ENCODE measurements at places on chromosomes 12 and 14.

GRCh38 chr12:57850854-57851430 lies 4.4 kb upstream of the CTDSP2 start:
- H3K4me3 ChIP-seq = no peak overlapping the region
- no peaks in the 10 kb centered on the region for H3K27me3 ChIP-seq
- no peak for DNase-seq
- no peaks in the 10 kb centered on the region for H3K4me1 ChIP-seq
- H3K36me3 ChIP-seq = no peaks in the 10 kb centered on the region

- H3K4me3 ChIP-seq = no peak overlapping the region
- no peak for DNase-seq
- no peak overlapping the region for H3K27ac ChIP-seq
- no peaks in the 10 kb centered on the region for H3K4me1 ChIP-seq
Measured at GRCh38 chr12:117159674-117160073, 30.6 kb downstream of the FBXO21 start.

DNA sequence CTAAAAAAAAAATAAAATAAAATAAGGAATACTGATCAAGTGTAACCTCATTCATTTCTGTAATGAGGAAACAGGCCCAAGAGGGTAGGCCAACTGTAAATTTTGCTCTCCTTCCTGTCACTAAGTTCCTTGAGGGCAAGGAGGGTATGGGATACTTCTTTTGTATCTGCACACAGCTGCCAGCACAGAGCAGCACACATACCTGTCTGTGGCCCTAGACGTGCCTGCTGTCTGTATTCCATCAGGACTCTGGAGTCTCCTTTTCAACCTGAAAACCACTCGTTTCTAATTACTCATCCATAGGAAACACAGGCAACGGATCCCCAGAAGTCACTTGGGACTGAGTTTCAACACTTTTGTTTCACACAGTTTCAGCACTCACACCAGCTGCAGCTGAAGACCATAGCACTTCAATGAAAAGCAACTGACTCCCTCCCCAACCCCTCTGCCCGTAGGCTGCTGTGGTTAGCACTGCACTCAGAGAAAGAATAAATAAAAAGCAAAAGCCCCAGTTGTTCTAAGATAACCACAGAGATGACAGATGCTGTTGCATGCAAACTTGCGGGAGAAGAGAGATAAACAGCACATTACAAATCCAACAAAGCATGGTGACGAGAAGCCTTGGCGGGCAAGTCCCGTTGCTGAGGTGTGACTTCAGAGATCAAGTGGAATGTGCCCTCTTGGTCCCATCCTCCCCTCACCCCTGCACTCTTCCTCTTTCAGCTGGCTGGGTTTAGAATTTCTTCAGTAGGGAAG lies 24.9 kb downstream of the CRACR2A start:
- H3K4me3 ChIP-seq = no peak overlapping the region
- no peak overlapping the region for H3K27ac ChIP-seq
- no peak for DNase-seq
- H3K27me3 ChIP-seq = no peaks in the 10 kb centered on the region
- no peaks in the 10 kb centered on the region for H3K36me3 ChIP-seq

DNA sequence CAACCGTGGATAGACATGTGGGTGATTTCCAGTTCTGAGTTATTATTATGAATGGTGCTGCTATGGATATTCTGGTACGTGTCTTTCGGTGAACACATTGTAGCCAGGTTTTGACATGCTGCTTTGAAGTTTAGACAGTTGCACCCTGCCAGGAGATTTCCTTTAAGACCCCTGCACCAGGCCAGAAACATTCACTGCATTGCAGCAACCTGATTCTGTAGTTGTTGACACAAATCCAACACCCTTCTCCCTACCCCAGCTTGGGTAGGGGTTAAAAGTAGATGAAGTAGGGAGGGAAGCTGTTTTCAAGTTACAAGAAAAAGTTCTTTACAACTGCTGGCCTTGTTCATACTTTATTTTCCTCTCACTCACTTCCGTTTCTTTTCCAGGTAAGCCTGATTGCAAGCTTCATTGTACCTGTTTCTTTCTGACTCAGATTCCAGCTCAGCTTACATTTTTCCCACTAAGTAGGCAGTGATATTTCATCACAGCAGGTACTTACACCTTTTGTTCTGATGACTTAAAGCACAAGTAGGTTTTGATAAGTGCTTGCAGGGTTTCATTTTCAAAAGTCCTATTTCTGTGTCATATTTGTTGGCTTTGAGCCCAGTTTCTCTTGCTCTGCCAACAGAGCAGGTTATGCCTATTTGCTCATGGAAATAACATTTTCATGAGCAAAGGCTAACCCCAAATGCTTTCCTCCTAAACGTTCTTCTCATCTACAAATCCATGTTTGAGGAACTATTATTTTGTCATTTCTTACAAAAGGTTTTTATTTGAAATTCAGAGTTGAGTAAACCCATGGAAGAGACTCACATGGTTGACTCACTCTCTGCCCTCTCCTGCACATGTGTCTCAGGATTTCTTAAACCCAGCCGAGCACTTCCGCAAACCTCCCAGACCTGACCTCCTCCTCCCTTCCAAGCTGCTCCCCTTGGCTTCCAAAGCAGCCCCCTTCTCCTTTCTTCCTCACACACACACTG lies 12.1 kb upstream of the LTA4H start:
- peak; percentile 43 for DNase-seq
- peak overlapping the region; percentile 80 for H3K27ac ChIP-seq
- H3K4me1 ChIP-seq = peaks cover 33% of the 10 kb centered on the region

- H3K27ac ChIP-seq = peak within 1 kb of the TSS; percentile 90
- H3K4me1 ChIP-seq = peaks cover 29% of the 10 kb centered on the region
- H3K27me3 ChIP-seq = no peaks in the 10 kb centered on the region
- peak within 1 kb of the TSS; percentile 48 for H3K4me3 ChIP-seq
- H3K36me3 ChIP-seq = no peaks in the 10 kb centered on the region
- DNase-seq = peak; percentile 96
Measured at GRCh38 chr12:43758728-43759563, at the start of the genes IRAK4 and PUS7L. Gene IRAK4 (plus strand): TSS chr12:43758951. CDS start chr12:43768112, 9,161 bp downstream. Gene PUS7L (minus strand): TSS chr12:43758790. CDS start chr12:43755245, 3,545 bp downstream.

DNA sequence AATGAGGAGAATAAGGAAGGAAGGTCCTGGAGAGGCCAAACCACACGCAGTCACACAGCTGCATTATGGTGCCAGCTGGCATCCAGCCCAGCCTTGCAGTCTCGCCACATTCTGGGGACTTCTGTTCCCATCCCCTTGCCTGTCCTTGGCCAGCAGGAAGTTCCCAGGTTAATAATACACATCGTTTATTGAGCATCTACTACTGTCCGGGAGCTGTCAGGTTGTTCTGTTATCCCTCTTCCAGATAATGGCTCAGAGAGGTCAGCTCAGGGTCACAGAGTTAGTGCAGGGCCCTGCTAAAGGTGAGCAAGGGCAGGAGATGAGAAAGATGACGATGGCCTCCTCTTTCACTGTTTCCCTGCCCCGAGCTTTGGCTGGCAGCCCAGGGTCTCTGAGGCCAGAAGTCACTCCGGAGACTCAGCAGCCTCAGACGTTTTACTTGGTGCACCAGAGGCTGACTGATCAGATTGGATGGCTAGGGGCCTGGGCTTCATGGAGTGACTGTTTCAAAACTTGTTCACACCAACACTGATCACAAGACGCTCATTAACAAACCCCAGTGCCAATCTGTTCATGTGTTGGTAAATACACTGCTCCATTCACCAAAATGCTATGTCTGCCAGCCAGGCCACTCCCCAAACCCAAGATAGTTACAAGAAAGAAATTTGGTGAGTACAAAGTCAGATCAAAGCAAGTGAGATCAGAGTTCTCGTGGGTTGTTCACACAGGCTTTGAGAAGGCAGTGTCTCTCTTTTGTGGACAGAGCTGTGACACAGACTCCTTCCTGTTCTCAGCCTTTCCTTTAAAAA lies 79.2 kb downstream of the B4GALNT3 start:
- H3K36me3 ChIP-seq = no peaks in the 10 kb centered on the region
- no peaks in the 10 kb centered on the region for H3K27me3 ChIP-seq
- H3K4me3 ChIP-seq = no peak overlapping the region
- no peaks in the 10 kb centered on the region for H3K4me1 ChIP-seq
- peak overlapping the region; percentile 71 for H3K27ac ChIP-seq

GRCh38 chr12:133130808-133131128 lies 341 bp downstream of the ZNF10 start:
- DNase-seq = peak; percentile 48
- H3K4me3 ChIP-seq = peak overlapping the region; percentile 83
- no peaks in the 10 kb centered on the region for H3K27me3 ChIP-seq
- peak overlapping the region; percentile 91 for H3K27ac ChIP-seq
- H3K4me1 ChIP-seq = no peaks in the 10 kb centered on the region
- H3K36me3 ChIP-seq = peaks cover 9% of the 10 kb centered on the region

GRCh38 chr12:45547822-45548221 lies 181.7 kb upstream of the ARID2 start:
- H3K36me3 ChIP-seq = no peaks in the 10 kb centered on the region
- no peak for DNase-seq
- no peak overlapping the region for H3K4me3 ChIP-seq
- H3K27me3 ChIP-seq = no peaks in the 10 kb centered on the region
- H3K4me1 ChIP-seq = no peaks in the 10 kb centered on the region

- H3K27me3 ChIP-seq = no peaks in the 10 kb centered on the region
- no peak overlapping the region for H3K4me3 ChIP-seq
- H3K36me3 ChIP-seq = peaks cover 13% of the 10 kb centered on the region
- no peak overlapping the region for H3K27ac ChIP-seq
Measured at GRCh38 chr12:916240-916639, 33.3 kb downstream of the RAD52 start.

GRCh38 chr12:124914392-124915238 lies at the start of gene UBC:
Gene UBC (minus strand): TSS chr12:124914650. CDS start chr12:124913771, 879 bp downstream.
- peaks cover 25% of the 10 kb centered on the region for H3K36me3 ChIP-seq
- peak within 1 kb of the TSS; percentile 72 for H3K4me3 ChIP-seq
- H3K27me3 ChIP-seq = no peaks in the 10 kb centered on the region
- DNase-seq = peak; percentile 91

DNA sequence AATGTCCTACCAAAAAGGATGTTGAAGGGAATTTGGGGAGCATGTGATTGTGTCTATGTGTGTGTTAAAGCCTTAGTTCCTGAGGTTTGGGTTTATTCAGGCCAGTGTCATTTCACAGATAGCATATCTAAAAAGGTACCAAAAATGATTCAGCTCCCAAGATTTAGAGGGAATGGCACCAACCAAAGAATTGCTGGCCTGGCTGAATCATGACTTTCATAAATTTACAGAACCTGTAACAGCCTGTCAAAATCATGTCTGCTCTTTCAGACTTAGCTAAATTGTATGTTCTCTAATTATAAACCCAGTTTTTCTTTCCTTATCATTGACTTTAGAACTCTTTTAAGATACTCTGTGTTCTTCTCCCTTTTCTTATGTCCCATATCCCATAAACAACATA lies 231.5 kb downstream of the NUBPL start:
- no peaks in the 10 kb centered on the region for H3K4me1 ChIP-seq
- H3K4me3 ChIP-seq = no peak overlapping the region

DNA sequence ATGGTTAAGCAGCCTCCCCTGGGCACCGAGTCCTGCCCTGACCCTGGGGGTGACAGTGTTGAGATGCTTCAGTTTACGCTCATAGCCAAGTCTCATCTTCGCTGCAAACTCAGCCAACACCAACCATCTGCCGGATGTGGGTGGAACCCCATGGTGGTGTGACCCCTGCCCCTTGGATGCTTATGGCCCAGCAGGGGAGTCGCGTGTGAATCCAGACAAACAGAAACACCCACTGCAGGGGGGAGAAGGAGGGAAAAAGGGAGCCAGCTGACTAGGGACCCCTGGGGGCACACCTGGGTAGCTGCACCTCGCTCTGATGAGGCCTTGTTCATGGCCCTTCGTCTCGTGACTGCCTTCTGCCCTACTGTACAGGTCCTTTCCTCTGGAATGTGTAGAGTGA lies 23.8 kb downstream of the AACS start:
- H3K4me1 ChIP-seq = no peaks in the 10 kb centered on the region
- no peak overlapping the region for H3K4me3 ChIP-seq
- no peaks in the 10 kb centered on the region for H3K27me3 ChIP-seq
- H3K27ac ChIP-seq = no peak overlapping the region

- peak; percentile 91 for DNase-seq
- H3K36me3 ChIP-seq = peaks cover 9% of the 10 kb centered on the region
- H3K27me3 ChIP-seq = no peaks in the 10 kb centered on the region
Measured at GRCh38 chr12:124389138-124389724, 94.3 kb downstream of the RFLNA start.

DNA sequence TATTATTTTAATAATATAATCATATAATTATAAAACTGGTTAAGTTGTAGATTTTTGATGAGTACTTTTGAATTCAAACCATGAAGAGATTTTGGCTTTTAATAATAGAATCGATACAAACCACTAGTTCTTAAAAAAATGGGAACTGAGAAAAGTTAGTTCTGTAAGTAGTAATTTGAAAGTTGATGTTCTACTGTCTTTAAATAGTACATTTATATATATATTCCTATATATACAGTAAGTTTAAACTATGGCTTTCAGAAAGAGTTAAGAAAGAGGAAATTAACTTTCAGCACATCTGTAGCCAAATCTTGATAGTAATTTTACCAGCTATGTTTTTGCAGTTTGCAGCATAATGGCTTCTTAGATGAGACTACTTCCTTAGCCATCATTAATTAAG lies 7.8 kb downstream of the LRRK2 start:
- peaks cover 5% of the 10 kb centered on the region for H3K4me1 ChIP-seq
- no peaks in the 10 kb centered on the region for H3K27me3 ChIP-seq
- no peak overlapping the region for H3K4me3 ChIP-seq
- no peak overlapping the region for H3K27ac ChIP-seq
- no peak for DNase-seq

DNA sequence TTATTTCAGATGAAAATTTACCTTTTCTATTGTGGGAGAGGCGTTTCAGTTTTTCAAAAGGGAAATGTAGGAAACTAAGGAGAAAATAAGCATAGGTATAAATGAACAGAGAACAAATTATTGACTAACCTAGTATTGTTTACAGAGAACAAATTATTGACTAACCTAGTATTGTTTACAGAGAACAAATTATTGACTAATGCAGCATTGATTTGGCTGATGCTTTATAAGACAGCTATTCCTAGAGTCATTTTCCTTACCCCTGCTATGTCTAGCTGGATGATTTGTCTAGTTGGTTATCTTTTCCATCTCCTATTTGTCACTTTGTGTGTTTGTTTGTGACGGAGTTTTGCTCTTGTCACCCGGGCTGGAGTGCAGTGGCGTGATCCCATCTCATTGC lies 22.6 kb downstream of the TMPO start:
- H3K27me3 ChIP-seq = no peaks in the 10 kb centered on the region
- no peak overlapping the region for H3K4me3 ChIP-seq
- peaks cover 15% of the 10 kb centered on the region for H3K36me3 ChIP-seq
- H3K4me1 ChIP-seq = no peaks in the 10 kb centered on the region
- no peak for DNase-seq

GRCh38 chr14:72060460-72060859 lies 128.2 kb downstream of the RGS6 start:
- no peak for DNase-seq
- no peaks in the 10 kb centered on the region for H3K4me1 ChIP-seq
- H3K27ac ChIP-seq = no peak overlapping the region
- no peaks in the 10 kb centered on the region for H3K36me3 ChIP-seq
- no peaks in the 10 kb centered on the region for H3K27me3 ChIP-seq

GRCh38 chr12:53752621-53753020 lies 842 bp upstream of the CISTR start:
- no peak overlapping the region for H3K27ac ChIP-seq
- H3K4me3 ChIP-seq = no peak overlapping the region
- no peaks in the 10 kb centered on the region for H3K27me3 ChIP-seq
- no peaks in the 10 kb centered on the region for H3K4me1 ChIP-seq

GRCh38 chr12:80551897-80552296 lies 107.9 kb downstream of the PTPRQ start:
- H3K4me3 ChIP-seq = no peak overlapping the region
- no peaks in the 10 kb centered on the region for H3K4me1 ChIP-seq
- no peaks in the 10 kb centered on the region for H3K27me3 ChIP-seq
- H3K36me3 ChIP-seq = no peaks in the 10 kb centered on the region
- DNase-seq = no peak
- H3K27ac ChIP-seq = no peak overlapping the region

All from pancreas (tissue), 10 donors.